ENCODE measurements at places on chromosomes 7 and 10.

DNA sequence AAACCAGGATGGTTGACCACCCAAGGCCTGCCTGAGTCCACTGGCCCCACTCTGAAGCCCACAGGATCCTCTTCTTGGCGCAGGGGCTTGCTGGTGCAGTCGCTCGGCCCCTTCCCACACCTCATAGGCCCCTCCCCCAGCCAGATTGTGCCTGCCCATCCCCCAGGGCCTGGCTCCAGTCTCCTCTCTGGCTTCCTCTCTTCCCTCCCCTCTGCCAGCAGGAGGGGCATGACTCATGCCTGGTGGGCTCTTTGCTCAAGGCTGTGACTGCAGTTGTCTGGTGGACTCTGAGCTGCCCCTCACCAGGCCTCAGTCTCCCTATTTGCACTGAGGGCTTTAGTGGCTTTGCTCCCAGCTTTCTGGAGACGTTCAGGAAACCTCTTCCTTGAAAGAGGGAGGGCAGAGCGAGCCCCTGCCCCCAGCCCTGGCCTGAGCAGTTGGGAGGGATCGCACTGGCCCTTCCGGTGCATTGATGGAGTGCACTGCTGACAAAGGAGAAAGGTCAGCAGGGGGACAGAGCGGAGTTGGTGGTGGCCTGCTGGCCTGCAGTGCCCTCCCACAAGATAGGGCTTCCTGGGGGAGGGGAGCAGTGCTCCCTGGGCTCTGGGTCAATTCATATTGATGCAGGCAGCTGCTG is 60.7 kb downstream of the ZMIZ1 start:
- peak; percentile 89 for DNase-seq

- DNase-seq: no peak
Observed at GRCh38 chr7:3544202-3544601, 243.2 kb downstream of the SDK1 start.

GRCh38 chr10:51119441-51119840 is 45.2 kb downstream of the PRKG1 start:
- no peak for DNase-seq

- DNase-seq: peak; percentile 35
Observed at GRCh38 chr10:69948261-69948660, 104.4 kb upstream of the MACROH2A2 start.

DNA sequence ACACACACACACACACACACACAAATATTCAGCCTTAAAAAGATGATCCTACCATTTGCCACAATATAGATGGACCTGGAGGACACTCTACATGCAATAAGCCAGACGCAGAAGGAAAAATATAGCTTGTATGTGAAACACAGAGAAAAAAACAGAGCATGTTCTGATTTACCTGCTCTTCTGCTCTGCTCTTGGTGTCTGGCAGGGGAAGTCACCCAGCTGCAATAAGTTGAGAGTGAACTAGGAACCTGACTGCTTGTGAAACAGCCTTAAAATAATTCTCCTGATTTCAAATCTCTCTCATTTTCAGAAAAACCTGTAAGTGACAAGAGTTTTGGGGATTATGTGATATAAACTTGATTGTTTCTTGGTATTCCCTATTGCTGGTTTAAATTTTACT is 31.0 kb upstream of the KCND2 start:
- DNase-seq: no peak

DNA sequence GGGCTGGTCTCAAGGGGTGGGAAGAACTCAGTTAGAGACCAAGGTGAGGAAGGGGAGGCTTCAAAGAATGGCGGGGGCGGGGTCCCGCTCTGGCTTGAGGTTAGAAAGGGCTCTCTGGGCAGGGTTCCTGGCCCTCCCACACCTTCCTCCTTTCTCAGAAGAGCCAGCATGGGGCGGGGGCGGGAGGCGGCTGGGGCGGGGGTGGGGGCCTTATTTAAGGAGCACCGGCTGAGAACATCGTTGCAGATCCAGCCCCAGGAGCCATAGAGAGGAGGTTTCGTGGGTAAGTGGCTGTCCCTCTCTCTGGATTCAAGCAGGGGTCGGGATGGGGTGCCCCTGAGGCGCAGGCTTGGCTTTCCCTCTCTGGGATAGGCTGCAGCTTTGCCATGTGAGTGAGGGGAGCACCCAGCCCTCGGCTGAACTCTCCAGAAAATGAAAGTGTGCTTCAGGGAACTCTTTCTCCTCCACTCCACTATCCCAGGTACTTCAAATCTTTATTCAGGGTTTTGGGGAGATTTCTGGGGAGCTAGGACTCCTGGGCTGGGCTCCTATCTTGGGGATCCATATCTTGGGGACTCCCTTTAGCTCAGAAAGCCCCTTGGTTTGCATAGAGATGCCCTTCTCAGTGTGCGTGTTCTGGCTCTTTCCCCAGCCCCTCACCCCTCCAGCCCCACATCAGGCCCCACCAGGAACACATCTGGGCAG is 3.3 kb upstream of the CUEDC2 start:
- DNase-seq: peak; percentile 54

- peak; percentile 17 for DNase-seq
Observed at GRCh38 chr7:55774327-55775050, 88.1 kb downstream of the SEPTIN14 start.

- no peak for DNase-seq
Observed at GRCh38 chr10:119517235-119518141, 25.0 kb downstream of the RGS10 start.

DNA sequence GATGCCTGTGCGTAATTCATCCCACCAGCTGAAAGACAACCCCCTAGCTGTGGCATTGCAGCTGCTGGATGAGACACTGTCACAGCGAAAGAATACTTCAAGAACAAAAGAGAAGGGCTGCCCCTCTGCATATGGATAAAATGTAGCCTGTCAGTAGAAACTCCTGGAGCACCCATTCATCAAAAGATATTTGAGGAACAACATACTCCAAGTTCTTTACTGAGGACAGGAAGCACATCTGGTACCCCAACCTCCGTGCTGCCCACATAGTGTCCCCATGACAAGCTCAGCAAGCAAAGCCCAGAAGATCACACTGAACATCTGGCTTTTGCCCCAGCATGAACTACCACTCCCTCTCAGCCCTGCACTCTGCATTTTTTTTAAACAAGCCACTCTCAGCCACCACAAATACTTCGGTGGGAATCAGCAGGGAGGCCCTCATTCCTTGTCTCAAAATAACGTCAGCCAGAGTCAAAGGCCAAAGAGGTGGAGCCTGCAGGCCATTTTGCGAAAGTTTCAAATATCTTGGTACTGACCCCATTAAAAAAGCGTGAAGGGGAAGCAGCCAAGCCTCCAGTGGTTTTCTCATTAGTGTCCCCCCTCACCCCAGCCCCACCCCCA is 1.7 kb downstream of the CREB3L2 start:
- peak; percentile 31 for DNase-seq

- DNase-seq: peak; percentile 25
Observed at GRCh38 chr7:54841772-54842697, 83.0 kb upstream of the SEC61G start.

DNA sequence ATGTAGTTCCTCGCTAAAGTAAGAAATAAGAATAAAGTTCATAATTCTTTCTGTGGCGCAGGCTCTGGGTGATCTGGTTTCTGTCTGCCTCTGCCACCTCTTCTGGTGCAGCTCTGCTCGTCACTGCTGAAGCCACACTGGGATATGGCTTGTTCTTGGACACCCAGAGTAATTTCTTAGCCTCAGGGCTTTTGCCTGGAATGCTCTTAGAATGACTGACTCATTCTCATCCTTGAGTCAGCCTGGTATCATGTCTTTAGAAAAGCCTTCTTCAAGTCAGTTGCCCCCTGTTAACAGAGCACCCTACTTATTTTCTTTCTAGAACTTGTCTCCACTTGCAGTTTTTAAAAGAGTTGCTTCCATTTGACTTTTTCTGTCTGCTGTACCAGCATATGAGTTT is 2.0 kb downstream of the ZSCAN25 start:
- no peak for DNase-seq

- DNase-seq: no peak
Observed at GRCh38 chr7:85033263-85033662, 153.6 kb downstream of the SEMA3D start.

DNA sequence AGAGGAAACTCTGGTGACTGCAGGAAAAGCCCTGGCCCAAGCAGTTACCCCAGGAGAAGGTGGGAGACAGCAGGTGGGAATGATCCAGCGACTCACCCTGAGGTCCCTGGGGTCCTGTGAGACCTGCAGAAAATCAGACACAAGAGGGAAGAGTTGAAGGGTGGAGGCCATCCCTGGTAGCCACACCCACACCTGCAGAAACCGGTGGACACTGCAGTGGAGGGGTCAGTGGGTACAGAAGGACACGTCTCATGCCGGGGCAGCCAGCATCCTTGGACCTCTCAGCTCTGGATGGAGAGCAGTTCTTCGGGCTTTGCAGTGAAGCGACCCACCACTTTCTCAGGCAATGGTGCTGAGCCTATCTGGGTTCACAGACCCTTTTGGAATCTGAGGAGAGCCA is 39.0 kb downstream of the COL17A1 start:
- DNase-seq: no peak

DNA sequence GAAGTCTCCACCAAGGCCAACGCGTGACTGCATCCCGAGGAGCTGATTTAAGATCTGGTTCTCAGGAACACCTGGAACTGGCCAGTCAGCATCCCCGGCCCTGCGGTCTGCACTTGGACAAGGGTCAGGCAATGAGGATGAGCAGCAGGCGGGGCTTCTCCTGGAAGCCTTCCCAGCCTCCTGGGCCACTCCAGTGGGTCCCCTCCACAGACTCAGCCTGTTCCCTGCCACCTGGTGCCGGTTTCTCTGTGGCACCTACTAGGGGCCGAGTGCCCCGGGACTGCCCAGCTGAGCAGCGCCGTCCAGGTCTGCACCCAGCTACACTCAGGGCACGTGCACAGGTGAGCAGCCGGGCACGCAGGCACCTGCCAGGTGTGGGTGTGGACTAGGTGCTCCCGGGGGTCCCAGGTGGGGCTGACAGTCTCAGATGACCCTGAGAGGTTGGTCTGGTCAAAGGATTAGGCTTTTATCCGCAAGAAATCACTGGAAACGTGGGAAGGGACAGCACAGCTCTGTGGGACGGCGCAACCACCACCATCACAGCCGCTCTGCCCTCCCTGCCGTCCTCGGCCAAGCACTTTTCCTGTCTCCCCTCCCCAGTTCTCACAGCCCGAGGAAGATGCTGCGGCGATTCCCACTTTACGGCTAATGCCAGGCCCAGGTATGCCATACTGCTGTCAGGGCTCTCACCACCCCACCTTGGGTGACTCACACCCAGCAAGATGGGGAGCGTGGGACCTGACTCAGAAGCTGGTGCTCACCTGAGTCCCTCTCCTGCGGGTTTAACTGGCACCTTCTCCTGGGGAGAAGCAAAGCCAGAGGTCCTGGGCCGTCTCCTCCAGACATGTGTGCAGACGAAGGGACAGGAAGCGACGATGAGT is 166.0 kb downstream of the RNF216 start:
- DNase-seq: no peak

- DNase-seq: no peak
Observed at GRCh38 chr10:63438506-63439498, 27.0 kb downstream of the JMJD1C start.

DNA sequence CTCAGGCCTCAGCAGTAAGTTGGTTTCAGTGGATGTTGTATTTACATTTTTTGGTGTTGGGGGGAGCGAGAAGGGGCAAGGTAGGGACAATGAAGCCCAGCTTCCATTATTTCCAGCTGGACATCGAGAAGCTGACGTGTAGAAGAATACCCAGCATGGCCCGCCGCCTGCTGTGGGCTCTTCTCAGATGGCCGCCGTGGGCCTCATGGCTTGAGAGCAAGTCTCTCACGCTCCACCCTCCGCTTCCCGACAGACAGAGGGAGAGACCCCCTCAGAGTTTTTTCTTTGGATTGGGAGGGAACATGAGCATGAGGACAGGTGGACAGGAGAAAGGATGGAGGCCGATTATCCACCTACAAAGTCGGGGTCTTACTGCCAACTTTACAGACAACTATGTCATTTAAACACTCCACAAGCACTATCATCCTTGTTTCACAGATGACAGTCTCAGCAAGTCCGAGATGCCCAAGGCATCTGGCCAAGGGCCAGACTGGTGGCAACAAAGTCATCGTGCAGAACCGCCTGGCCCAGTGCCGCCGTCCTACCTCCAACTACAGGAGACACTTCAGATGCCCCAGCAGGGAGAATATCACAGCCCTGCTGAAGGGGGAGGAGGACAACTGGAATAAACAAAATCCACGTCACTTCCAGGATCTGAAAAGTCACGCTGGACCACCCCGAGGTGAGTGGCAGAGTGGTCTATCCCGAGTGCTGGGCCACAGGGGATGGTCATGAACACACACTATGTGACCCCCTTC is 195.9 kb downstream of the DIP2C start:
- no peak for DNase-seq

DNA sequence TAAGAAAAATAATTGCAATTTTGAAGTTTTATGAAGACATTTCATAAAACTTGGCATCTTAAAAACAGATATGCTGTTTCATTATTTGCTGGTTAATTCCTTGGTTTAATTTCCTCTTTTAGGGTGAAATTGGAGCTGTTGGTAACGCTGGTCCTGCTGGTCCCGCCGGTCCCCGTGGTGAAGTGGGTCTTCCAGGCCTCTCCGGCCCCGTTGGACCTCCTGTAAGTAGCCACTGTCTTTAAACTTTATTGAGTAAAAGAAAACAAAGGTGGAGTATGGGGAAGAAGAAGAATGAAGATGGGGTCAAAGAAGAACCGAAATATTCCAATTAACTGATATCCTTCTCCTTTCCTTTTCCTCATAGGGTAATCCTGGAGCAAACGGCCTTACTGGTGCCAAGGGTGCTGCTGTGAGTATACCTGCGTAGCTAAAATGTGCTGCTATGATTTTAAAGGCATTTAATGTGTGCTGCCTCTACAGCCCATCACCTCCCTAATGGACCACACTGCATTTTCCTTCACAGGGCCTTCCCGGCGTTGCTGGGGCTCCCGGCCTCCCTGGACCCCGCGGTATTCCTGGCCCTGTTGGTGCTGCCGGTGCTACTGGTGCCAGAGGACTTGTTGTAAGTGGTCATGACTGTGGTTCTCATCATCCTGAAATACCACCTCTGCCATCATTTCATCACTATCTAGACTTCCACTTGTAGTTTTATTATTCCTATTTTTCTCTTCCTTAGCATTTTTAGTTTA is 14.7 kb downstream of the COL1A2 start:
- no peak for DNase-seq

- DNase-seq: peak; percentile 73
Observed at GRCh38 chr7:39609113-39609934, 14.0 kb upstream of the RALA start.

GRCh38 chr7:49618028-49618427 is 155.4 kb upstream of the VWC2 start:
- no peak for DNase-seq

DNA sequence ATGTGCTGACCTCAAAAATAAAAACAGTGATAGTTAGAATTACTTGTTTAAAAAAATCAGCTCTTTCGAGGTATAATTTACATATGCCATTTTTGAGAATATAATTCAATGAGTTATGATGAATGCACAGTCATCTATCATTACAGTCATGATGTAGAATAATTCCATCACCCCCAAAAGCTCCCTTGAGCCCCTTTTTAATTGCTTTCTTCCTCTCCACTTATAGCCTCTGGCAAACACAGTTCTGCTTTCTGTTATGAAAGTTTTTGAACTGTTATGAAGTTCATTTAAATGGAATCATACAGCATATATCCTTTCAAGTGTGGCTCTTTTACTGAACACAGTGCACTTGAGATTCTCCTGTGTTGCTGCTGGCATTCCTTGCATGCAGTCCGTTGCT is 41.4 kb downstream of the PRTFDC1 start:
- no peak for DNase-seq

All from iPS-NIHi11 (cell line).